ENCODE measurements at places on chromosomes 3 and 15.
A peak's percentile ranks its signal among the peaks of the same experiment; 100 is the strongest.

DNA sequence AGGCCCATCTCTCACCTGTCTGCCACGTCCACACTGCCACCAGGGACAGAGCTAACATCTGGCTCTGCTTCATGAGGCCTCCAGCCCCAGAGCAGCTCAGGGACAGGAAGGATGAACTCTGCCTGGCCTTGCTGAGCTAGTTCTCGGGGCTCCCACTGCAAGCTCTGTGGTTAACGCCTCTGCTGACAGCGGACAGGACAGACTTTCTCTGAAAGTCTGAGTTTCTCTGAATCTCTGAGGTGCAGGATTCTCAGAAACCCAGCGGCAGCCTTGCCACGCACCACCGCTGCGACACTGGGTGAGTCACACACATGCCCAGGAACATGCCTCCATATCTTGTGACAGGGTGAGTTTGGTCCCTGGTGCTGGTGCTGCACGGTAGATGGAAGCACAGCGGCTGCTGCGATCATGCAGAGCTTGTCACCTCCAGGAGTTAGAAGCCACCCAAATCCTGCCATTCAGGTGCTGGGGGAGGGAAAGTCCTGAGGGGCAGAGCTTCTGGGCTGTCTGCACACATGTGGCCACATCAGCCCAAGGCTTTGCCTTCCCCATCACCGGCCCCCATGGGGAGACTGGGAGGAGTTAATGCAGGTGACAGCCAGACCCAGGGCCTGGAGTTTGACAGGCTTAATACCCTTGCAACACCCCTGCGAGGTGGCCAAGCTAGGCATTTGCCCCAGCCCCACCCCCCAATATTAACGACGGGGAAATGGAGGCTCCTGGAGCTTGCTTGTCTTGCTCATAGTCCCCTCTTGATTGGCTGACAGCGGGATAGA, 267.0 kb downstream of the PLCL2 start:
- peak; percentile 45 for DNase-seq

DNA sequence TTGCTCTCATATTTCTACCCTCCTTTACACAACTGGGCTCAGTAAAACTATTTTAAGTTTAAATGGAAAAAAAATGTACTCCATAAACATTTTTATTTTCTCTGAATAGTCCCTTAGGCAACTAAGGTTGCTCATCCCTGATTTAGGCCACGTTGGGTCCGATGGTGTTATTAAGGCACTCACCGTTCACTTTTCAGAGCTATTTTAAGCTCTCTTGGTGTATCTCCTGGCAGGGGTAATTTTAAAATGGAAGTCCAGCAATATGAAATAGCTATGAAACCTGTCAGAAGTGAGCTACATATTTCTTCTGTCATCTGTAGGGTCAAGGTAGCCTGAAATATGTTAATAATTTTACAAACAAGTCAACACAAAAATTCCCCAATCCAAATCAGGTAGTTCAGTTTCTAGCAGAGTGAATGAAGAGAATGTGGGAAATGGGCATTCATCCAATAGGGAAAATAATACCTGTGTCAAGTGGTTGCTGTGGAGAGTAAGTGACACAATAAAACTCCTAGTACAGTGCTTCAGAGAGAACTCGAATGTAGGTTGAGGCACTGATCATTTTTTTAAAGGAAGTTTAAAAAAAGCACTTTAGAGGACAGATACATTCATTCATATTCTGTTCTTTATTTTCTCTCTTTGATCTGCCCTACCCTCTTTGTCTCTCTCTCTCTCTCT, 209.3 kb upstream of the FEZF2 start:
- no peak for DNase-seq

GRCh38 chr3:10529809-10530208, 24.4 kb upstream of the ATP2B2 start:
- DNase-seq = no peak

DNA sequence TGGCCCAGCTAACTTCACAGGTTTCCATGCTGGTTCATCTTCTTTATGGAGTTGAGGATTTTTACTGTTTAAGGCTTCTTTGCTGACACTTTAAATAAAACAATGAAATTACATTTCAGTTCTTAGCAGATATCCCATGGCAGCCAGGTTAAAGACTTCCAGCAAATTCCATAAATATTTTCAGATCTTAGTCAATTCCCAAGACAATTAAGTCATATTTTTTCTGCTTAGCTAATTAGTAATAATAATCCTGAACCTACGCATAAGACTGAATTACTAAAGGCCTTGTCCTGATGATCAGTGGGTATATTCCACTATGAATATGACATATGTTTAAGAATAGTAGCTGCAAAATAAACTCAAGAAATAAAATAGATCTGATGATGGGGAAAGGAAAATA, 83.3 kb downstream of the NR2E3 start:
- no peak for DNase-seq

DNA sequence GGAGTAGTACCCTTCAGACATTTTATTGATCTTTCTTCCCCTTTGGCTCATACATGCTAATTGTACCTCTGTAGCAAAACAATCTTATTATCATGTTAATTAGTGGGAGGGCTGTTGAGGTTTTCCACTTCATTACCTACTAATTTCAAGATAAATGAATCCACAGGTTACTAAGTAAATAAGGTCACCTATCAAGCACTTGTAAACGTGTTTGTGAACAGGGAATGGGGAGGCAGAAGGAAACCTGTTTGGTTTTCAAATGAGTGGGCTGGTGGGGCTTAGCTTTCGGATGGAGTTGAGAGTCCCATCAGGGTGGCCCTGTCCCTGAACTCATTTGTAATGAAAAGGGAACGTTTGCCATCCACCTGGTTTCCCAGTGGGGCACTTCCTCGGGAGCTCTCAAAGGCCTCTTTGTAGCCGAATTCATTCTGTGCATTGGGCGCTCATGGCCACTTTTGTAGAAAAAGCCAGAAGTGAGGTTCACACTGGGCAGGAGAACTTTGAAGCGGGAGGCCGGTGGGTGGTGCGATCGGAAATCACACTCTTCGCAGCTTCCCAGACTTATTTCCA, 419.8 kb upstream of the NR2F2 start:
- DNase-seq = no peak

DNA sequence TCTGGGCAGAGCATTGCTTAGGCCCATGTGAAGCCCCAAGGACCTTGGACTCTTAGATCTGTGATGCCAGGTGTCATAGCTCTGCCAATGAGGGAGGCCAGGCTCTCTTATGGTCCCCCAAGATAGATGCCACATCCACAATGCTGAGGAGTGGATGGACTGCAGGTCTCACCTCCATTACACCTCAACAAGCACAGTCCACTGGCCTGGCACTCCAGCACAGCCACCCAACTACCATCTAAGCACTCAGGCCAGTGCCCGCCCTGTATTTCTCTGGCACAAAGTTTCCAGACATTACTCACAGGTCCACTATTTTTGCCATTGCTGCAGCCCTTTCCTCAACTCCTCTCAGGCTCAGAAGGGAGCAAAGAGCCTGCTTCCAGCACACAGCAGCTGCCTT, 613.5 kb upstream of the EPHA6 start:
- DNase-seq = no peak
